ENCODE measurements at places on chromosomes 1 and 21.

DNA sequence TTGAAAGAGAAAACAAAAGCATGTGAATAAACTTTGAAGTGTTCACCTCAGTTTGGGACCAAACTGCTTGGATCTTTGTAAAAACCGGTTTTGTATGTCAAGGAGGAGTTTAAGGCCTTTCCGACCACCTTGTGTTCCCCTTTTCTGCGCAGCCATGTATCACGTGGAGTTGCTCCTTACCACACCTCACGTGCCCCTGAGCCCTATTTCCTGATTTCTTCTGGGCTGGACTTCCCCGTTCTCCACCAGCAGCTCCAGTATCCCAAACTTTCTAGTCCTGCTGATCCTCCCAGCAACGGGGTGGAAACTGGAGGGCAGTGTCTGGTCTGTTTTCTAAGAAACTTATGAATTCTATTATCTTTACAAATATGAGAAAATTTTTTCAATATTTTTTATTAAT, 1.6 kb upstream of the SH3D21 start:
- DNase-seq = no peak

GRCh38 chr1:205930195-205930577, 13.1 kb downstream of the SLC26A9 start:
- no peak for DNase-seq

- DNase-seq = no peak
Observed at GRCh38 chr1:37998913-37999429, 6.3 kb downstream of the FHL3 start.

DNA sequence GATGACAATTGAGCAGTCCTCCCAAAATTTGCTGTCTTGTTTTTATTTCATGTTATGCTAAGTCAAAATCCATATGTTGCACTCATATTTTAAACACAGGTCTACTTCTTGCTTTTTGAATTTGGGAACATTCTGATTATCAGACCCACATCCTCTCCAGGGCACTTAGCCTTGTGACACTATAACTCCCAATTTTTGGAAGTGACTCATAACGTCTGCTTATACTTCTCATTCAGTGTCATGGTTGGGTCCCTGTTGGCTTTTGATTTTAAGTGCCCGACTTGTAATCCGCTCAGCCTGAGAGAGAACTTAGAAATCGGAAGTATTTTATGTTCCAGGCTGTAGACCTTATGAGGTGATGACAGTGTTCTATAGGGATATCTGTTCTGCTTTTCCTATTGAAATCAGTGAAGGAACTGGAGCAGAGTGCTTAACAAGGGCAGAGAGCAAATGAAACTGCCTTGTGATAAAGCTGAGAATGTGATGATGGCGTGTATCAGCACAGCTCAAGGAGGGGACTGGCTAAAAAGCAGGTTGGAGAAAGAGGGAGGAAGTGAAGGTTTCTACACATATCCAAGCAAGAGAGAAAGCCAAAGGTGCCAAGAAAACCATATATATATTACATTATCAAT, 136.0 kb downstream of the HLX start:
- no peak for DNase-seq

- DNase-seq = no peak
Observed at GRCh38 chr1:160460683-160461287, 60.4 kb downstream of the VANGL2 start.

GRCh38 chr1:47229886-47230691, 1.9 kb downstream of the TAL1 start:
- DNase-seq = no peak

DNA sequence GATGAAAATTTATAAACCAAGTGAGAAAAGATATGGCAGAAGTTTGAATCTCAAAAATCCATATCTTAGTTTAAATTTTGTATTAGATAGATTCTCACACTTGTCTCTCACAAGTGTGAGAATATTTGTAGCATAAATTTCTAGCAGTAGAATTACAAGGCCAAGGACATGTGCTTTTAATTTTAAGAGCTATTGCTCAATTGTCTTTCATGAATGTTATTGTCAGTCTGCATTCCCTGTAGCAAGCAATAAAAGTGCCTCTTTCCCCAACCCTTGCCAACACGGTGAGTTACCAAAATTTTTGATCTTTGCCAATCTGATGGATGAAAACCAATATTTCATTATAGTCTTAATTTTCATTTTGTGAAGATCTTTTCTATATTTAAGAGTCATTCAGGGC, 64.0 kb downstream of the CTH start:
- no peak for DNase-seq
